ENCODE measurements at places on chromosomes 6 and 20. TPM values are rescaled to one million over a fixed set of nuclear protein-coding genes. Genes with fewer than 3 reads are reported as not detected.

- no peaks in the 10 kb centered on the region for H3K27me3 ChIP-seq
- peak overlapping the region; percentile 60 for H3K4me3 ChIP-seq
- no peaks in the 10 kb centered on the region for H3K4me1 ChIP-seq
- no peak for DNase-seq
- no peaks in the 10 kb centered on the region for H3K36me3 ChIP-seq
- peak overlapping the region; percentile 90 for H3K27ac ChIP-seq
Measured at GRCh38 chr6:87473419-87473903, 687 bp downstream of the SLC35A1 start.

DNA sequence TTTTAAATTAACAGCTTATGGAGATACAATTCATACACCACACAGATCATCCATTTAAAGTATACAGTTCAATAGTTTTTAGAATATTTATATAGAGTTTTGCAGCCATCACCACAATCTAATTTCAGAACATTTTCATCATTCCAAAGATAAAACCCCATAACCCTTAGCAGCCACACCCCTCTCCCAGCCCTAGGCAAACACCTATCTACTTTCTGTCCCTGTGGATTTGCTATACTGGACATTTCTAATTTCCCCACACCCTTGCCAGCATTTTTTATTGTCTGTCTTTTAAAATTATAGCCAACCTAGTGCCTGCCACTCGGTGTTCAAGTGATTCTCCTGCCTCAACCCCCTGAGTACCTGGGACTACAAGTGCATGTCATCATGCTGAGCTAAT is 23.0 kb upstream of the AKAP7 start:
- no peaks in the 10 kb centered on the region for H3K36me3 ChIP-seq
- no peaks in the 10 kb centered on the region for H3K4me1 ChIP-seq
- no peaks in the 10 kb centered on the region for H3K27me3 ChIP-seq
- H3K27ac ChIP-seq = no peak overlapping the region
- no peak for DNase-seq

DNA sequence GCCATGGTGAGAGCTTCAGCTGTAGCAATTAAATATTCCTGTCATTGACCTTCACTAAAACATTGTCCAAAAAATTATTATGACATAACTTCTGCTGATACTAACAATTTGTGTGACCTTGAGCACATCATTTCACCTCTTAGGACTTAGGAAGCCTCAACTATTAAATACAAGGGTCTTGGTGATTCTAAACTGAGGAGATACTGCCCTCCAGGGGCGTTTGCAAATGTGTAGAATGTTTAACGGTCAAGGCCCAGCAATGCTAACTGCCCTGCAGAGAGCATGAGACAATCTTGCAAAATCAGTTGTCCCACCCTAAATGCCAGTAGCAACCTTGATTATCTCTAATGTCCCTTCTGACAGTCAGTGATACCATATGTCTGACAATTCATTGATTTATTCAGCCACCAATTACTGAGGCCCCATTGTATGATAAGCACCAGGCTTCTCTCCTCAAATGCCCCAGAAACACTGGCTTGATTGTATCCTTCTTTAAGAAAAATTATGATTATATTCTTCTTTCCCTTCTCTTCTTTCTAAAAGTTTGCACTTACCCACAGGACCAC is 284.1 kb upstream of the PLN start:
- no peak overlapping the region for H3K27ac ChIP-seq
- no peaks in the 10 kb centered on the region for H3K36me3 ChIP-seq
- no peak overlapping the region for H3K4me3 ChIP-seq
- DNase-seq = no peak

The SSTR4 gene
- total RNA-seq = not detected

Data from uterus (tissue), 4 donors.